ENCODE measurements at places on chromosomes 12 and 14.

- DNase-seq, result no peak
Measured at GRCh38 chr12:52321418-52321817, 220 bp upstream of the KRT83 start.

DNA sequence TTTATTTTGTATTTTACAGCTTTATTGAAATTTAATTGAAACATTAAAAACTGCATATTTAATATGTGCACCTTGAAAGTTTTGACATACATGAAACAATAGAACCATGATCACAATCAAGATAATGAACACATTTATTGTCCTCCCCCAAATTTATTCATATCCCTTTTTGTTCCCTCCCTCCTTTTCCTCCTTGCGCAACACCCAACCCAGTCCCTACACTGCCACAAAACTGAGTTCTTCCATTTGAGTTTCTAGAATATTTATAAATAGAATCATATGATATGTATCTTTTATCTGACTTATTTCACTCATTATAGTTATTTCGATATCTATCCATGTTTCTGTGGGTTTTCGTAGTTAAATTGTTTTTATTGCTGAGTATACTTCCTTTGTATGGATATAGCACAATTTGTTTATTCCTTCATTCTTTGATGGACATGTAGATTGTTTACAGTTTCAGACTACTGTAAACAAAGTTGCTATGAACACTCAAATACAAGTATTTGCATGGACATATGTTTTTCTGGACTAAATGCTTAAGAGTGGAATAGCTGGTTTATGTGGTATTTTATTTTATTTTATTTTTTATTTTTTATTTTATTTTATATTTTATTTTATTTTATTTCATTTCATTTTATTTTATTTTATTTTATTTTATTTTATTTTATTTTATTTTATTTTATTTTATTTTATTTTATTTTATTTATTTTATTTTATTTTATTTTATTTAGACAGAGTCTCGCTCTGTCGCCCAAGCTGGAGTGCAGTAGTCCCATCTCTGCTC is 359.1 kb downstream of the SLC6A15 start:
- DNase-seq, result no peak

- no peak for DNase-seq
Measured at GRCh38 chr12:92529944-92530343, 172.8 kb upstream of the PLEKHG7 start.

DNA sequence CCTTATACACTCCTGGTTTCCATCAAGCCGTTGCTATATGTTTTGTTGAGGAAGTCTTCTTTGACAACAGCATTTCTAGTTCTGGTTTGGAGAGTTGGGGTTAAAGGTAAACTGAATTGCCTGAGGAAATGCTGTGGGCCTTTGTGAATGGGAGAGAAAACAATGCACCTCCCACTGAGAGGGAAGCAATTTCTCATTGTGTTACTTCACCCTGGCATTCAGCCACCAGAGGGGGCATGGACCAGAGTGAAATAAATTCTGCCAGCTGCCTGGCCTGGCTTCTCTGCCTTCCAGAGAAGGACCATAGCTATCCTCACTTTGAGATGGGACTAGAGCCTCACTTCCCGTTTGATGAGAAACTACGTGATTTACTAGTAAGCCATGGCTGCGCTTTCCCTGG is 475.3 kb downstream of the EGLN3 start:
- DNase-seq, result peak; percentile 2

- peak; percentile 9 for DNase-seq
Measured at GRCh38 chr14:97298331-97298730, 501.1 kb downstream of the VRK1 start.

DNA sequence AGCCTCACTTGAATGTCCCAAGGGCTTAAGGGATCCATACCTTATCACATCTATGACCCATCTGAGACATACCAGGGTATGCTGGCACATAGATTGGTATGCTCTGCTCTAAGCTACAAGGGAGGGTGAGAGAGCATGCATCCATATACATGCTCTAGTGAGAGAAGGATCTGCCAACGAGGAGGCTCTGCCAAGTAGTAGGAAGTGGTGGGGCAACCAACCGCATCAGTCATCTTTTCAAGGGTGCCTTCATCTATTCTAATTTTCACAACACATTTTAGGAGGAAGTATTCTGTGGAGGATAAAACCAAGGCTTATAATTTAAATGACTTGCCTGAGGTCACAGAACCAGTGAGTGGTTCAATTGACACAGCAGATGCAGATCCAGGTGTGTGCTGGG is 6.6 kb upstream of the PPM1A start:
- DNase-seq, result no peak

GRCh38 chr14:104982548-104983230 is 2.9 kb upstream of the CLBA1 start:
- DNase-seq, result no peak

- no peak for DNase-seq
Measured at GRCh38 chr14:80446356-80446755, 235.1 kb upstream of the DIO2 start.

DNA sequence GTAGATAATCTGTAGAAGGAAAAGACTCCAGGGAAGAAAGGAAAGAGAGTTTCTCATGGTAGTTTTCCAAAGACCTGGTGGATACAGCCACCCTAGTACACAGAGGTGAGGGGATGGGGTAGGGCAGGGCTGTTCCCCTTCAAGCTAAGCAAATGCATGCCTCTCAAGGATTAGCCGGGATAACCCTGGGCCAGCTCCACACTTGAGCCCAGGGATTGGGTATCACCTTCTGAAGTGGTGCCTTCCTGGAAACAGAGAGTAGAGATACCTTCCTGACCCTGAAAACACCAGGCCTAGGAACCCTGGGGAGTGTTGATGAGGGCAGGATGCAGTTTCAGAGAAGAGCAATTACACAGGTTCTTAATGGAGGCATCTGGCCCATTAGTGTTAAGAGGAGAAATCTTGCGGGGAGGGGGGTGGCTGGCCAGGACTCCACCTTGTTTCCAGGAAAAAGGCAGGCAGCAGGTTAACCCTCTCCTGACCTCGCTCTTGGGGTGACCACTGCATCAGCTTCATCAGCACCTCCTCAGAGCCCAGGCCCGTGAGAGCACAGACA is 106.9 kb upstream of the TMEM233 start:
- DNase-seq, result no peak

- DNase-seq, result no peak
Measured at GRCh38 chr14:105897725-105898113, 371.3 kb downstream of the TMEM121 start.

GRCh38 chr12:109487181-109488050 is 10.0 kb downstream of the UBE3B start:
- no peak for DNase-seq

GRCh38 chr12:120836114-120836684 is 68.0 kb downstream of the SPPL3 start:
- DNase-seq, result no peak

- DNase-seq, result no peak
Measured at GRCh38 chr12:26658991-26659390, 174.0 kb downstream of the ITPR2 start.

- no peak for DNase-seq
Measured at GRCh38 chr14:94356379-94357056, 31.9 kb downstream of the SERPINA1 start.

DNA sequence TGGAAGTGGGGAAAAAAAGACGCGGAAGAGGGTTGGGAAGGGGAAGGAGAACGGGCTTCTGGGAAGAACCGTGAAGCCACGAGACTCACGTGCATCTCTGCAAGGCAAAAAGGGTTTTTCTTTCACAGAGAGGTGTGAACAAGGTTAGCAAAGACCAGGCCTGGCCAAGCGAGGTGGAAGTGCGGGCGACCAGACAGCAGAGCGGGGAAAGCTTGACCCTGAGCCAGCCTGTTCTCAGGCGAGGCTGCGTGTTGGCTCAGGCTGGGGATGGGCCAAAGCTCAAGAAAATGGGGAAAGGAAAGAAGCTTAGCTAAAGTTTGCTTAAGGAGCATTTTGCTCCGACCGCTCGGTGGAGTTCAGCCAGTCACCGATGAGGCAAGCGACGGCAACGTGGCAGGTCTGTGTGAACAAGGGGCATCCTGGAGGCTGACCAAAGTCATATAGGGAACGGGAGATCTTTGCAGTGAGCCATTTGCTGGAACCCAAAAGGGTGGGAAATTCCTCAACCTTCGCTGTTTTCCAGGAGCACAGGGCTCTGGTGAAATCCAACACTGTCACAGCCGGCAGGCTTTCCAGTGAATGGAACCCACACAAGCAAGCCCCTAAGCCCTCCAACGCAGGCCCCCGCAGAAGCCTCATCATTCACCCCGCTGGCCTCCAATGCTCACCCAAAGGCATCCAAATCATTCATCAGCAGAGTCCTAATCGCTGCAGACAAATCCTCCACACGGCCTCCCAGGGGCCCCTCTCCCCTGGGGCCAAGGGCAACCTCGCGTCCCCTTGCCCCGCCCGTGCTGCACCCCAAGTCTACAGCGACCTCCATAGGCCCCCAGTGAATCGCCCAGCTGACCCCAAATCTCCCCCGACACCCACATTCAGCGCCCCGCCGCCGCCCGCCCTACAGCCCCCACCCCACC is 754 bp downstream of the ZNF605 start:
- peak; percentile 27 for DNase-seq

DNA sequence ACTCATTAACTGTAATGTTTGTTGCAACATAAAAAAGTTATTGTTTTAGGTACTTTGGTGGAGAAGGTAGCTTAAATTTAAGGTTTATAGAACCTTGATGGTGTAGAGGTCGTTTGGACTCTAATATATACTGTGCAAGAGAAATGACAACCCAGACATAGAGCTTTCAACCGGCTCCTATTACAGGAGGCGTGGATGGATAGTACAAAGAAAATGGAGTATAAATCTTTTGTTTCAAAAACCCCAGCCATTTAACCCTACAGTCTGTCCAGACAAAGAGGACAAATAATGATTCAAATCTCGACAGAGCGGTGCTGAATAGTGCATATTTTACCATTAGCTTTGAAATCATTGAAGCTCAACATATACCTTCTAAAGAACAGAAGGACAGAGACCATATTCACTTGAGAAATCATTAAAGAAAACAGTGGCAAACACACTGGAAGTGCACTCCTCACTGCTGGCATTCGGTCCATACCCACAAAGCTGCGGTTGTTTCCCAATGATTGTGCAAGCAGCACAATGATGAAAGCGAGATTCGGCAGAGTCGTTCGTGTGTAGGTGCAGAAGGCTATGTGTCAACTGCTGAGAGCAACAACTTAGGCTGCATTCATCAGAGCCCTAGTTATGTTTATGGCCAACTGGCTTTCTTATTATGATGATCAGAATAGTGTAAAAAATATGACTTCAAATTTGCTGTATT is 688.6 kb downstream of the NOVA1 start:
- DNase-seq, result no peak

- no peak for DNase-seq
Measured at GRCh38 chr12:6363010-6363329, 12.4 kb downstream of the SCNN1A start.

DNA sequence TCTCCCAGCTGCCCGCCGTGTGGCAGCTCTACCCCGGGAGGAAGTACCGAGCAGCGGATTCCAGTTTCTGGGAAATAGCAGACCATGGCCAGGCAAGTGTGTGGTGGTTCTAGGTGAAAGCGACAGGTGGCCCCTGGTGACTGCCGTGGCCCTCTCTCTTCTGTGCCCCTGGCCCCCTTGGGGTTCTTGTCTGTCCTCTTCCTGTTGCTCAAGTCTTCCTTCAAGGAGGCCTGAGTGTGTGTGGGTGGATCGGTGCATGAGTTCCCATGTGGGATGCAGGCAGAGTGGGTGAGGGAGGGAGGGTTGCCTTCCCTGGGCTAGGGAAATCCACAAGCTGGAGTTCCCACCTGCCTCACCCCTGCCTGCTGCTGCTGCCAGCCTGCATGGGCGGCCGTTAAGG is 4.6 kb downstream of the TCL1B start:
- DNase-seq, result no peak

GRCh38 chr12:62613081-62613480 is 146.5 kb downstream of the MON2 start:
- no peak for DNase-seq

DNA sequence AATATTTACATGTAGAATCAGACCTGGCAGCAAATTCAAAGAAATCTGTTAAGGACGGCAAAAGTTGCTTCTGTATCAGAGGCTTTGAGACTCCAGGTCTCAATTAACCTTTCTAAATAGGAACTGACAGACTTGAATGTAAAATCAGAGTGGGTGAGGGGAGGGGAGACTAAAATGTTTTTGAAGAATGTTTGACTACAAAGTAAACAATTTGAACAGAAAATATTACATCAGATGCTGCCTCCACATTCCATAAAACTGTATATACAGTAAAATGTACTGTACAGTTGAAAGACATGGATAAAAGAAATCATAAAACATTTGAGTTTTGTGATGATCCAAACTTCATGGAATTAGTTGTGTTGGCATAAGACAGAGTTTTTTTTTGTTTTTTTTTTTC is 49.5 kb upstream of the POC1B start:
- DNase-seq, result no peak

- DNase-seq, result no peak
Measured at GRCh38 chr12:42507081-42507480, 82.5 kb downstream of the PRICKLE1 start.
